Neuronal stem cell (in vitro differentiated cells): ENCODE measurements at places on chromosomes 4 and X.

DNA sequence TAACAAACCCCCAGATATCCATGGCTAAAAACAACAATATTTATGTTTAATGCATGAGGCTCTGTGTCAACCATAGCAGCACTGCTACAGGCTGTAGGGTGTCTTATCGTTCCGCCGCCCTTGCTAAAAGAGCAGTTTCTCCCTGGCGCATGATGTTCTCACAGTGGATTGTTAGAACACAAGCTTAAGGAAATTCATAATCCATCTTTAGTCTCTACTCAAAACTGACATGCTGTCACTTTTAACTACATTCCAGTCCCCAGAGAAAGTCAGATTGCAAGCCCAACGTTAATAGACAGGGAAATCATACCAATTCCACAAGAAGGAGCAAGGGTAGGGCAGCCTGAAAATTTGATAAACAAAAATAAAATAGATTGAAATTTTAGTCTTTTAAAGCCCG lies 1960.8 kb downstream of the PCDH7 start:
- no peak for DNase-seq

- peak; percentile 2 for DNase-seq
Observed at GRCh38 chr4:18882468-18882867, 860.9 kb upstream of the LCORL start.

GRCh38 chrX:6810776-6811175 lies 275.9 kb upstream of the VCX3A start:
- DNase-seq: no peak

DNA sequence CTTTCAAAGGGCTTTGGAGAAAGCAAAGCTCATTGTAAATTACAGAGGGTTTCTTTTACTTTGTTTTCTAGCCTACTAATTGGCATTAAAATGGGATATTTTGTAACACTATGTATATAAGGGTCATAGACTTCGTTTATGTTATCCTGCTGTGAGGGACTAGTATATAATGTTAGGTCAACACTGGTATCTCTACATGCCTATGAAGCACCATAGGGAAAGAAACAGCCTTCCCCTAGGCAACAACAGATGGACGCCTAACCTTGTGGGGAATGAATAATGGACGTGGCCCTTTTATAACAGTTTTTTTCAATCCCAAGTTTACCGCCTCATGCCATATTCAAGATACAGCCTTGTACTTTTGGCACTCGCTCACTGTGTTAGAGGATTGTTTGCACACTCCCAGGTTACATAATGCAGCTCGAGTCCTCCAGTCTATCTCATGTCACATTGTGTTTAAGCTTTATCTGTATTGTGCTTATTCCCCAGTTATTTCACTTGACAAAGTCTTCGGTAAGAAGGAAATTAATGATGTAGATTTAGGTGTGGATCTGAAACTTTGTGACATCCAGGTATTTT lies 711.0 kb downstream of the RPA4 start:
- no peak for DNase-seq

GRCh38 chrX:48539345-48540027 lies at the start of gene TBC1D25:
Gene TBC1D25, plus strand, starts transcription at chrX:48539714. Its CDS starts 84 bp downstream, at chrX:48539798.
- DNase-seq: peak; percentile 91

DNA sequence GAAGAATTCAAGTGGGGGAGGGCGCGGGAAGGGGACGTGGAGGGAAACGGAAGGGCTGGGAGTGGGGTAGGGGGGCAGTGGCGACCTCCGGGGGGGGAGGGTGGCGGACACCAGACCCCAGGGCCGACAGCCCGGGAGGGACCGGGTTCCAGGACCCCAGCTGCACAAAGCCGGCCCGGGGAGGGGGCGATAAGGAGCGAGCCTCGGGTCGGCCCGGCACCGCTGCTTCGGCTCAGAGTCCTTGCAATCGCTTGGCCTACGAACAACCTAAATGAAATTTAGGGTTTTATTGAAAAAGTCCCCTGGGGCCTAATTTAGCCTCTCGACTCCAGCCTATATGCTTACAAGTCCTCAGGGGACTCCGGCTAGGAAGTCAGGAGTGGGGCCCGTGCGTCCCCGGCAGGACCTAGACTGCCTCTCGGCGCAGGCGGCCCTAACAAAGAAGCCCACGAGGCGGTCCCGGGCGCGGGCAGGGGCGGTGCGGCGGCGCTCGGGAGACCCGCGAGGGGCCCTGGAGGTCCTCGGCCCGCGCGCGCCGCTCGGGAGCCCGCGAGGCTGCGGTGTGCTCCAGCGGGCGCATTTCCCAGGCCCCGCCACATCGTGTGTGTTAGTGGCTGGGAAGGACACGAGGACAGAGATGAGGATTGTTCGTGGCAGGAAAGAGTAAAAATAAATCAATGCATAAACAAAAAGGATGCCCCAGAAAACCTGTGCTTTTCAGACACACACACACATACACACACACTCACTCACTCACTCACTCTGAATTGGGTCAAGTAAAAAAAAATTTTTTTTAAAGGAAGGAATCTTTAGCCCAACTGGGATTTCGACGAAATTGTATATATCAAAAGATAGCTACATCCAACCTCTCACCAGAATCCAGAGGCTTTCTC lies 70.0 kb downstream of the MGST2 start:
- peak; percentile 59 for DNase-seq

- DNase-seq: no peak
Observed at GRCh38 chr4:105797225-105797624, 88.6 kb downstream of the GSTCD start.

DNA sequence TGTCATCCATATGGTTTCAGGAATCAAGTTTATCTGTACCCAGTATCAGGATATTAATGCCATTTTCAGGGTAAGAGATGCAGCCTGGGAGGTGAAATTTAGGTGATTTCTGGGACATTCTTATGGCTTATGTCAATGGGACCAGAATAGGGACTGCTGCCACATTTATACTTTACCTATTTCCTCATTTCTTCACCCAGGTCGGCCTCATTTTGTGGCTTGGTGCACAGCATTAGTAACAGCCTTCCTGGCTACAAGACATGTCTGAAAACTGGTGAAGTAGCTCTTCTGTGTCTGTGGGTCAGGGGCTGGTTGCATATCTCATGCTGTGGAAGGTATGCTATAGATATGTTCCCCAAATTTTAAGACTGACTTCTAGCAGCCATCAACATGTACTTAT lies 284.8 kb downstream of the AFF2 start:
- no peak for DNase-seq
